Activated CD4-positive, alpha-beta T cell treated with anti-CD3 and anti-CD28 coated beads, Interleukin-2, amount 50 U/mL, for 16 hours (primary cell): ENCODE measurements at places on chromosomes 6 and 20.

GRCh38 chr6:38867726-38868125 lies 152.6 kb downstream of the DNAH8 start:
- DNase-seq, result no peak

DNA sequence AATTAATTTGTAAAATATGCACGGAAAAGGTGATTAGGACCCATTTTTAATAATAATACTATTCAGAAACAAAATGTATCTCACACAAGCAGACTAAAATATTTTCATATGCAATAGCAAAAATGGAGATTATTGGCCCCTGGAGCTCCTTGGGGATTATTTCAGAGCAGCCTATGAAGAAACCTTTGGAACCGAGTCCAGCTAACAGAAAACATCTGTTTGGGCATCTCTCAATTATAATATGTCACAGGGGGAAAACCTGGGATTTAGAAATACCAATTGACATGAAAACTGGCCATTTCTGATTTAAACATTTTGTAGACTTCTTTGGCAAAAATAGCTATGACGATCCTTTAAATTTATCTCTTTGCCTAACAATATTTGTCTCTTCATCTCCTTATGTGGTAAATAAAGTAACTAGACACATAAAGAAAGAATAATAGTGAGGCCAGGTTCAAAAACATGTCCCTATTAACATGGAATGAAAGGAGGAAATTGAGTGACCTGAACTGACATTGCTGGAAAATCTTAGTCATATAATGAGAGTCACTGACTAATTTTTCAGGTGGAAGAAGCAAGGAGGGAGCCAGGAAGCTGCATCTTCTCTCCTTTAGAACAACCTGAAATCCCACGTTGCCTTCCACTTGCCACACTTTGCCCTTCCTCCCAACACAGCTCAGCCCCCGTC lies 199.0 kb downstream of the SOD2 start:
- DNase-seq, result no peak

DNA sequence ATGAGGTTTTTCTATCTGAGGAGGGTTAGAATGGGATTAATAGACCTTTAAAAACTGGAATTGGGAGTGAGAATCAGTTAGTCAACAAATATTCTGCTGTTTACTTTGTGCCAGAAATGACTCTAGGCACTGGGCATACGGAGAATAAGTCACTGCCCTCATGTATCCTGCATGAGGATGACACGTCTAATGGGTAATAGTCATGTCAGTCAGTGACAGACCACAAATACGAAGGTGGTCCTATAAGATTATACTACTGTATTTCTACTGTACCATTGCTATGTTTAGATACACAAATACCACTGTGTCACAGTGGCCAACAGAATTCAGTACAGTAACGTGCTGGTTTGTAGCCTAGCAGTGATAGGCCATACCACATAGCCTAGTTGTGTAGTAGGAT lies 30.7 kb downstream of the ZFAND3 start:
- DNase-seq, result no peak

DNA sequence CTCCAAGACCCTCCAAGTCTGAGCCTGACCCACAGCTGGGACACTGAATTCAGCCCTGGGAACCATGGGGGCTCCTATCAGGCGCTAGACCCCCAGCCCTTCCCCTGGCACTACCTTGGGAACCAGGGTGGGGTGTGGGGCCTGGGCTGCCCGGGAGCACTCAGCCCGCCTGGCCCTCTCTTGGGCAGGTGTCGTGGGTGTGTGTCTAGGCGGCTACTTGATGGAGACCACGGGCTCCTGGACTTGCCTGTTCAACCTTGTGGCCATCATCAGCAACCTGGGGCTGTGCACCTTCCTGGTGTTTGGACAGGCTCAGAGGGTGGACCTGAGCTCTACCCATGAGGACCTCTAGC lies 14.6 kb downstream of the SLC17A9 start:
- DNase-seq, result no peak

- no peak for DNase-seq
These were observed 171.7 kb upstream of the CCN2 start for GRCh38 chr6:132122871-132123270.

DNA sequence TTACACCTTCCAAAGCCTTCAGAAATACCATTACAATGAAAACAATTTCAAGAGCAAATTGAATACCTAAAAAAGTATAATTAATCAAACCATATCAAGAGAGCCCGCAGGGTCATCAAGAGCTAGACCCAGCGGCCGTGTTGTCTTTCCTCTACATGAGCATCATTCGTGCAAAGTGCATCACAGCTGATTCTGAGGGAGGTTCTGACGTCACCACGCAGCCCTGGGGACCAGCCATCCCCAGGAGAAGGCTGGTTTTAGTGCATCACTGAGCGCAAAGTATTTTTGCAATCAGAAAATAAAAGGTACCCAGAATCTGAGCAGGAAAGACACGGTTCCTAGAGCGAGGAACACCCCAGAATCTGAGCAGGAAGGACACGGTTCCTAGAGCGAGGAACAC lies 371.4 kb downstream of the CDH4 start:
- DNase-seq, result no peak

- DNase-seq, result no peak
These were observed 269.8 kb downstream of the CDH4 start for GRCh38 chr20:61521687-61522420.

GRCh38 chr6:77397561-77397960 lies 65.7 kb downstream of the HTR1B start:
- DNase-seq, result no peak

DNA sequence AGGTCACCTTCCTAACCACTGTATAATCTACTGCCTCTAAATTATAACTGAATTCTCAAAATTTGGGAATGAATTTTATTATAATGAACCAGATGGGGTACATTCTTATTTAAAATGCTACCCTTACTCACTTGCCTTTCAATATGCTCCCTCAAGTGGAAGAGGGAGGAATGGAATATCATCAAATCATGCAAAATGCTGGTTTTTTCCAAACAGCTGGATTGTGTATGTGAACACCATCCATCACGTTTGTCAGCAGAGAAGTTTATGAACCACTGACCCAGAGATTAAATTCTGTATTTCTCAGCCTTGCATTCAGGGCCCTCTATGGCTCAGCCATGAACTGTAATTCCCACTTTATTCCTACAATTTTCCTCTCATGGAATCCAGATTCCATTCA lies 40.5 kb downstream of the CBLN4 start:
- DNase-seq, result no peak

- DNase-seq, result peak; percentile 57
These were observed 4.5 kb downstream of the MRPL14 start for GRCh38 chr6:44122801-44123200.

GRCh38 chr20:16145919-16146318 lies 427.3 kb downstream of the KIF16B start:
- DNase-seq, result no peak

DNA sequence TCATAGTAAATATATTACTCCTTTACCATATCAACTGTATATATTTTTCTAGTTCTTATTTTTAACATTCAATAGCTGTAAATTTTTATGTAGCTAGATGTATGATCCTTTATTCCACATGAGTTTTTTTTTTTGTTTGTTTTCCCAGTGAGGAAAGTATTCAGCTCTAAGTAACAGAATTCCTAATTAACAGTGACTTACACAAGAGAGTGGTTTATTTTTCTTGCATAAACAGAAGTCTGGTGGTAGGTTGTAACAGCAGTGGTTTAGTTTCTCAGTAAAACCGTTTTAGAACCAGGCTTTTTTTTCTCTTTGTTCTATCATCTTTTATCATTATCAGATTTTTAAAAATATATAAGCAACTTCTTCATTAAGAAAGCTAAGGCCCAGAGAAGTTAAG lies 116.9 kb upstream of the FLRT3 start:
- no peak for DNase-seq

DNA sequence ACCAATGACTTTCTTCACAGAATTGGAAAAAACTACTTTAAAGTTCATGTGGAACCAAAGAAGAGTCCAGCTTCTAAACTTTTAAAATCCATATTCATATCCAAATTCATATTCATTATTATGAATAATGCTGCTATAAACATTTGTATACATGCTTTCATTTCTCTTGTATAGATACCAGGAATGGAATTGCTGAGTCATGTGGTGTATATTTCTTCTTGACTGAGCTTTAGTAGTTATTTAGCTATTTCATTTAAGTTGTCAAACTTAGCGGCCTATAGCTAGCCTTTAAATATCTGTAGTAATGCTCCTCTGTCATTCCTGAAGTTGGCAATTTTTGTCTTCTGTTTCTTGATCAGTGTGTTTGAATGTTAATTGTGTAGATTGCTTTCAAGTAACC lies 19.8 kb upstream of the SMIM28 start:
- no peak for DNase-seq

DNA sequence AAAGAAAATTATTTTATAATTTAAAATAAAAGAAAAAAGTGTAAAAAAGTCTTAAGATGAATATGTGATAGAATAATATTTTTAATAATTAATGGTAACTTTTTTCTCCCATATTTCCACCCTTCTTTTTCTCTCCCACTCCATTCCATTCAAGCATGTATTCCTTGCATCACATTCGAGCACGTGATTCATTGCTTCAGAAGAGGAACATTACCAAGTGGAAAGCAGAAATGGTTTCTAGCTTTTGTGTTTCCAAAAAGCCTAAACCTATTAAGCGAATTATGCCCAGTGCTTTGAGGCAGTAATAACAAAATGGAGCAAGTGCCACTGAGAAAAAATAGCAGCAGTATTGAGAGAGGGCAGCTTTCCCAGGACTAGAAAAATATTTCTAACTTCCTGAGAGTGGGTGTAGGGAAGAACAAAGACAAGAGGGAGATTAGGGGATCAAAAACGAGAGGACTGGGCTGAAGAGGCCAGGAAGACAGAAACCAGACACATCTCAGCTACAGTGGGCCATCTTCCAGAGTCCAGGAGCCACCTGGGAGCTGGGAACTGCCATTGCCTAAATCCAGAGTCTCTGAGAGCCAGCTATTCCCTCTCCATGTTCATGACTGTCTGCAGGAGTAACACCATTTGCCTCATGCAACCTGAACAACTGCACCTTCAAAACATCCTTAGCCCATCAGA lies 15.0 kb upstream of the AKIRIN2 start:
- DNase-seq, result no peak

- DNase-seq, result peak; percentile 85
These were observed 458 bp upstream of the ARMC12 start for GRCh38 chr6:35736253-35736894.

- DNase-seq, result peak; percentile 39
These were observed 73.1 kb downstream of the PRND start for GRCh38 chr20:4794846-4795245.

GRCh38 chr6:145289573-145289972 lies 445.7 kb downstream of the EPM2A start:
- DNase-seq, result no peak

DNA sequence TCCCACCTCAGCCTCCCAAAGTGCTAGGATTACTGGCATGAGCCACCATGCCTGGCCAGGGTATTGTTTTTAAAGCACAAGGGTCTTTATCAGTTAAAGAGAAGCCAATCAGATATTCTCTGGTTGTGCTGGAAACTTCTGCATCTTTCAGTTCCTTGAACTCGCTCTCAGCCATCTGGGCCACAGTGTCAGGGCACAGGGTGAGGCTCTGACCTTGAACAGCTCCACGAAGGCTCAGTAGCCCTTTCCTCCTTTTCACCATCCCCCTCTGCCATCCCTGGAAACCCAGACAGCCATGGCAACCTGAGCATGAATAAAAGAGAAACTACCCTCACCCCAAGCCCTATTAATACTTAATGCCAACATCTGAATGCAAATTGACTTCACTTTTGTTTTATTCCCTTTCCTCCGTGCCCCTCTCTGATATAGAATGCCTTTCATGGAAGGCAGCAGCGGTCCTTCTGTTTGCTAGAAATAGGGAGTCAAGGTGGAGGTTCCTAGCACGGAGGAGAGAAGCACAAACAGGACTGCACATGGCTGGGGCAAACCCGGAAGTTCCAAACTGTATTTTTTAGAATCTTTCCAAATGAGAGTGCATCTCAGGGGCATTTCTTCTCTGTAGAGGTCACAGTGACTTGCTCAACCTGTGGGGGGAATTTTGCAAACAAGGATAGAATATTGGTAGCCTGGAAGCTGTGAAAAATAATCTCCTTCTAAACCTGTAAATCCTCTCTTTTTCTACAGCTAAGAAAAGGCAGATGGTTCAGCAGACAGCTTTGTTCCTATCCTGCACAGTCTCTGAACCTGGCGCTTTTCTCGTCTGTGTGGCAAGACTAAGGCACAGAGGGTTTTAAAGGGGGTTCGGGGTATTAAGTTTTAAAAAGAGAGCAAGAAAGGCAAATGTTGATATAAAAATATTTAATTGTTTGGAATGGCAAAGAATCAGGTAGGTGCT lies 176.4 kb upstream of the RREB1 start:
- no peak for DNase-seq

DNA sequence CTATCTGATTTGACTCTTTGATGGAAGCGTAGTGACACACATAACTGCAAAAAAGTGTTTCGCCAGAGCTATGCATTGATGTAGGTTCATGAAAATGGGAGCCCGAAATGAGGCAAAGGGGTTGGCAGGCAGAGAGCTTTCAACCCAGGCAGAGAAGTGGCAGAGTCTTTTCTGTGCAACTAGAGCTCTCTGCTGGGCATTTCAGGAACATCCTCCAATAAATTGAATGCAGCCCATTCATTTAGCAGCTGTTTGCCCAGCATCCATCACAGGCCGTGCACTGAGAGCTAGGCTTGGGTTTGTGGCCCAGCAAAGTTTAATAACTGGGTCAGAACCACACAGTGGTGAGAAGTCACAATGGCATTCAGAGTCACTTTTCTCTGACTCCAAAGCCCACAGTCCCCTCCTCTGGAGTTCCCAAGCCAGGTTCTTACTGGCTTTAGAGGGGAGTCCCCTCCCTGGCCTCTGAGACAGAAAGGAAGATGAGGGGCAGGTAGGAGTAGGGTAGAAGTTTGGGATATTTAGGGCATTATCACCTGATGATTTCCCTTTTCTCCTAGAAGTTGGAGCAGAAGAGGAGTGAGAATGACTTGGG lies 31.8 kb upstream of the ELMO2 start:
- peak; percentile 11 for DNase-seq

- DNase-seq, result no peak
These were observed 85.5 kb downstream of the IMPG1 start for GRCh38 chr6:75986935-75987334.

GRCh38 chr6:127582777-127583462 lies 5.9 kb downstream of the C6orf58 start:
- peak; percentile 13 for DNase-seq

- DNase-seq, result no peak
These were observed 421.8 kb upstream of the JARID2 start for GRCh38 chr6:14824060-14824459.

DNA sequence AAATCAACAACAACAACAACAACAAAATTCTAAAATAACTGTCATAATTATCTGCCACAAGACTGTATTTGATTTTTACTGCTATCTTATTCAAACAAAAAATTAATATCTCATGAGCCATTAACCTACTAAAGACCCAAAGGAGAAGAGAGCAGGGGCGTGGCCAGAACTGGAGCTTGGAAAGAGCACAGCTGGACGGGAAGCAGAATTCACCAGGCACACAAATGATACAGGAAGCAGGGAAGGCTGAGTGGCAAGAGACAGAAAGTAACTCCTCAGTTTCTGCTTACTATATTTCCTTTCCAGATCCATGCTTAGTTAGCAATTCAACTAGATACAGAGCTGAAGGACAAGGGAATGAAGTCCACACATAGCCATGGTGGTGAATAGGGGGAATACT lies 54.4 kb downstream of the FKBP5 start:
- no peak for DNase-seq

- no peak for DNase-seq
These were observed 17.6 kb upstream of the FUCA2 start for GRCh38 chr6:143529095-143529494.
